DND-41 (cell line): ENCODE measurements at places on chromosomes 6 and 20.
A peak's percentile ranks its signal among the peaks of the same experiment; 100 is the strongest.

GRCh38 chr6:90294989-90295853 is 1.4 kb downstream of the BACH2 start:
- DNase-seq: no peak

DNA sequence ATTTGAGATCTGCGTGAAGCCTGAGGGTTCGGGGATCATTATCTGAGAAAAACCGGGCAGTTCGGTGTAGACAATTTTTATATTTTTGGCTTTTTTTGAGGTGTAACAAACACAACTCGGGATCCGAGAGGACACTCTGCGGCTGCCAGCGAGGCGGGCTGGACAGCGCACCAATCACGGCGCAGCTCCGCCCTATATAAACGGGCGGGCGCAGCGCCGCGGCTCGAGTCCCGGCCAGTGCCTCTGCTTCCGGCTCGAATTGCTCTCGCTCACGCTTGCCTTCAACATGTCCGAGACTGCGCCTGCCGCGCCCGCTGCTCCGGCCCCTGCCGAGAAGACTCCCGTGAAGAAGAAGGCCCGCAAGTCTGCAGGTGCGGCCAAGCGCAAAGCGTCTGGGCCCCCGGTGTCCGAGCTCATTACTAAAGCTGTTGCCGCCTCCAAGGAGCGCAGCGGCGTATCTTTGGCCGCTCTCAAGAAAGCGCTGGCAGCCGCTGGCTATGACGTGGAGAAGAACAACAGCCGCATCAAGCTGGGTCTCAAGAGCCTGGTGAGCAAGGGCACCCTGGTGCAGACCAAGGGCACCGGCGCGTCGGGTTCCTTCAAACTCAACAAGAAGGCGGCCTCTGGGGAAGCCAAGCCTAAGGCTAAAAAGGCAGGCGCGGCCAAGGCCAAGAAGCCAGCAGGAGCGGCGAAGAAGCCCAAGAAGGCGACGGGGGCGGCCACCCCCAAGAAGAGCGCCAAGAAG is 69.0 kb downstream of the HFE start:
- DNase-seq: peak; percentile 92

GRCh38 chr6:95686272-95686671 is 108.9 kb downstream of the MANEA start:
- no peak for DNase-seq

DNA sequence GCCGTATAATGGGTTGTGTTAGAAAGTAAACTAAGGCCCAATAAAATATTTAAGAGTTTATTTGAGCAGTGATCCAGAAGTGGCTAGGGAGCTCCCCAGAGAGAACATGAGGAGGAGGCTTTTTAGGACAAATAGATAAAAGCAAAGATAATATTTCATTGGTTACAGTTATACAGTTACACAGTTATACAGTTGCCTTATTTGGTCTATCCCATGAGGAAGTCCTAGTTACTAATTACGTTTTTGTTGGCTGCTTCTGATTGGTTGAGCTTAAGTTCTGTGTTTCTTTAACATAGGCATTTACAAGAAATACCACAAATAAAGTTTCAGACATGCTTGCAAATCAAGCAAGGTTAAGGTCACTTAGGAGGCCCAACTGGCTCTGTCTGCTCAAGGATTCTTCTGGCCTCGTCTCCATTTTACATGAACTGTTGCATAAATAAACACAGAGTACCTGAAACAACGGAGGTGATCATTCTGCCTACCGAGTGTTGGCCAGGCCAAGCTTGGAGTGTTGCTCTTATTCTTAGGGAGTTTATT is 7.0 kb downstream of the UBD start:
- DNase-seq: no peak

- DNase-seq: no peak
Measured at GRCh38 chr6:36757206-36757605, 59.6 kb downstream of the RAB44 start.

DNA sequence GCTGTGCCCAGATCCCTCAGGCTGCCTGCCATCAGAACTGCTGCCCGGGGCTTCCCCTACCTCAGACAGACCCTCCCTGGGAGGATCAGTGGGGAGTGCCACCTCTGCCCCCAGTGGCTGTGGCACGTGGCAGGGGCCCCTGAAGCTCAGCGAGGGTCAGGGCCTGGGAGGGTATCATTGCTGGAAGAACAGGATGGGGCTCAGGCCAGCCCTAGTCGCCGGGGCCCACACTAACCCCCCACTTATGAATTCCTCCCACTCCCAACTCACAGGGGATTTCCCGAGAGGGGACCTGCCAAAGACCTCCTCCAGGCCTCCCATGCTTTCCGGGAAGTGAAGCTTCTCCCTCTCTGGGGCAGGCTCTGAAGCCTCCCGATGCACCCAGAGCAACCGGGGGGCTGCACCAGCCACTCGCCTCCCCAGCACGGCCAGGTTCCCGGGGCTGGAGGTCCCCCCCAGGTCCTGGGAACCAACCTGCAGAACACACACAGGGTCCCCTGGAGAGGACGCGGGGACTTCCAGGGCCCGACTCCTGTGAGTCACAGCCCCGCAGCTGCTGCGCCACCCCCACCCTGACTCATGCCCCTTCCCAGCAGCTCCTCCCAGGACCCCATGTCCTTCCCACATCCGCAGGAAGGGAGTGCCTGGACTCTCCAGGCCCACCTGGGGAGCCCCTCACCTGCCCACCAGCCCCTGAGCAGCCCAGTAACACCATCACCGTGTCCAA is 2.5 kb downstream of the TNFRSF6B start:
- no peak for DNase-seq

GRCh38 chr20:10951216-10951615 is 277.4 kb upstream of the JAG1 start:
- no peak for DNase-seq

DNA sequence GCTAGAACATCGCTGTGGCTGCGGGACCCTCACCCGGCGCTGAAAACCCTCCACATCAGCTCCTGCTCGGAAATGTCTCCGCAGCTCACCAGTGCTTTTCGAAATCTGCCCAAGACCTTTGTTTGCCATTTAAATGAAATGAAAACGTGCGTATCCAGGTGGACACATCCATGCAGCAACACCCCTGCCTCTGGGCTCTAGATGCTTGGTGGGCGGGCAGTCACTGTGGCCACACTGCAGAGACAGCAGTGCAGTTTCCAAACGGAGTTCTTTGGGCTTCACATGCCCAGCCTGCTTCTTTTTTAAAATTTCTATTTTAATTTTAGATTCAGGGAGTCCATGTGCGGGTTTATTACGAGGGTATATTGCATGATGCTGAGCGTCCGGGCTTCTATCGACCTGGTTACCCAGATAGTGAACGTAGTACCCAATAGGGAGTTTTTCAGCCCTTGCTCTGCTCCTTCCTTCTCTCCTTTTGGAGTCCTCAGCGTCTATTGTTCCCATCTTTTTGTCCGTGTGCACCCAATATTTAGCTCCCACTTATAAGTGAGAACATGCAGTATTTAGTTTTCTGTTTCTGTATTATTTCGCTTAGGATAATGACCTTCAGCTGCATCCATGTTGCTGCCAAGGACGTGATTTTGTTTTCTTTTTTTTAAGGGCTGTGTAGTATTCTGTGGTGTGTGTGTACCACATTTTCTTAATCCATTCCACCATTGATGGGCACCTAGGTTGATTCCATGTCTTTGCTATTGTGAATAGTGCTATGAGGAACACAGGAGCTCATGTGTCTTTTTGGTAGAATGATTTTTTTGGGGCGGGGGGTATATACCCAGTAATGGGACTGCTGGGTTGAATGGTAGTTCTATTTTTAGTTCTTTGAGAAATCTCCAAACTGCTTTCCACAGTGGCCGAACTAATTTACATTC is 4.8 kb upstream of the TUBB2B start:
- DNase-seq: no peak

GRCh38 chr6:43101497-43101896 is 25.4 kb downstream of the PTK7 start:
- DNase-seq: no peak

- no peak for DNase-seq
Measured at GRCh38 chr6:11206576-11206975, 25.9 kb downstream of the NEDD9 start.

- DNase-seq: no peak
Measured at GRCh38 chr6:2478200-2478599, 232.8 kb upstream of the GMDS start.

GRCh38 chr6:159939591-159940016 is 29.3 kb upstream of the IGF2R start:
- no peak for DNase-seq

DNA sequence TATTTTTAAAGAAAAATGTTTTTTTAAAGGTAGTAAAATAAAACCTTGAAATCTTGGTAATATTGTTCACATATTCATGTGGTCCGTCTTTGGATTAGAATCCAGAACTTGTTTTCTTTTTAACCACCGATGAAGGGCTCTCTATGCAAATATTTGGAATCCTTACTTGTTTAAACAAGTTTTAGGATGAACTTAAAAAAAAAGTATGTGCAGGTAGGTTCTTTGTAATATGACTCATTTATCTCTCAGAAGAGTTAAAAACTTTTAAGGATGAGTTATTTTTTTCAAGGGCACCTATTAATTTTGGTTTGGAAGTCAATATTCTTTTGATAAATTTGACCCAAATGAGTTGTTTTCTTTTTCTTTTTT is 8.9 kb downstream of the DSP start:
- DNase-seq: no peak

- DNase-seq: no peak
Measured at GRCh38 chr20:17910828-17911294, 57.7 kb downstream of the SNX5 start.

DNA sequence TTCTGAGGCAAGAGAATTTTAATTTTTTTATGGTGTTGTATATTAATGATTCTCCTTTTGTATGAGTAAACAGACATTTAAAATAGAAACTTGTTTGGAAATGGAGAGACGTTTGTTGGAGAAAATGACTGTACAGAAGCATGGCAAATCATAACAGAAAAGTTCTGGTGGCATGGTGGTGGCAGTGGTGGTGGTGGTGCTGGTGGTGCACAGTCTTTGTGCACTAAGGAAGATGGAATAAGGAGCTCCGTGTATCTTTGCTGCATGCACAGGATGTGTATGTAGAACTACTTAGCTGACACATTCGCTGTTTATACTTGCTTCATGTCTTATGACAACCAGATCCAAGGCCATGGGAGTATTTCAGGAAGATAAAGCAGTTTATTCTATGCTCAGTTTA is 294.9 kb downstream of the UTRN start:
- DNase-seq: no peak

GRCh38 chr6:139439349-139439748 is 64.9 kb upstream of the CITED2 start:
- DNase-seq: no peak

- no peak for DNase-seq
Measured at GRCh38 chr6:18609715-18610114, 222.6 kb downstream of the RNF144B start.

DNA sequence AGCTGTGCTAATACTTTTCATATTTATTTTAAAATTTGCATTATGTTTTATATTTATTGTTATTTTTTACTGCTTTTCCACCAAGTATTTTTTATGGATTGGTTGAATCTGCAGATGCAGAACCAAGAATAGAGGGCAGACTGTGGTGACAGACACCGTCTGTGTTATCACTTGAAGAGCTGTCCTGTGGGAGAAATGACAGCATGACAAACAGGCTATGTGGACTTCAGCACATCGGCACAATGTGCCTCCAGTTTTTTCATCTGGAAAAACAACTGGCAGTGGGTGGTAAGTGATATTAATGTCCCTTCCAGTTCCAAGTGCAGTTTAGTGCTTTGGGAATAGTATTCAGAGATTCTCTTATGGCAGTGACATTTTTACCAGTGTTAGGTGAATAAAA is 492.9 kb downstream of the PRKN start:
- no peak for DNase-seq

- DNase-seq: no peak
Measured at GRCh38 chr6:62285612-62286469, at the start of gene KHDRBS2. KHDRBS2 (minus strand) TSS chr6:62286225.

DNA sequence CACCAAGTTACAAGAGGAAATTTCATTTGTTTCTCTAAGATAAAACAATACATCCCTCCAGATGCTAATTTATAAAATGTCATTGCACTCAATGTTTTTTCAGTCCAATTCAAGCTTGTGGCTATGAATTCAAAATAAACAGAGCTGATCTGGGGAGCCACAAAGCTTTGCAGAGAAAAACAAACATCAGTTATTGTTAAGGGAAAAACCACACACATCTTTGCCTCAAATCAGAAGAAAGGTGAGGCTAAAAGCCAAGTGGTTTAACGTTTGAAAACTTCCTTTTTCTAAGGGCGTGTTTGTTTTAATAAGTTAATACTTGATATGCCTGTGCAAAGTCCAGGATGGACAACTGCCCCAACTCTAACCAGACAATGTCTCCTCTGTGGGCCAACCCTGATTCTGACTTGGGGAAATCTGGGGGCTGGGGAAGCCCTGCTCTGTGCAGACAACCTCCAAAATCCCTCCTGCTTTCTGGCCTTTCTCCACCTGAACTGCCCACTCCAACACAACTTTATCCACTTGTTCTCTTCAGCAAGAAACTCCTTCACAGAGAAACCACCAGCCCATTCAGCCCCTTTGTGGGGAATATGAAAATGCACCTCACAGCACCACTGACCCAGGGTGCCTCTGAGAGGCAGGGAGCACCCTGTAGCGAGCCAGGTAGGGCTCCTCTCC is 44.6 kb upstream of the NT5E start:
- DNase-seq: no peak

DNA sequence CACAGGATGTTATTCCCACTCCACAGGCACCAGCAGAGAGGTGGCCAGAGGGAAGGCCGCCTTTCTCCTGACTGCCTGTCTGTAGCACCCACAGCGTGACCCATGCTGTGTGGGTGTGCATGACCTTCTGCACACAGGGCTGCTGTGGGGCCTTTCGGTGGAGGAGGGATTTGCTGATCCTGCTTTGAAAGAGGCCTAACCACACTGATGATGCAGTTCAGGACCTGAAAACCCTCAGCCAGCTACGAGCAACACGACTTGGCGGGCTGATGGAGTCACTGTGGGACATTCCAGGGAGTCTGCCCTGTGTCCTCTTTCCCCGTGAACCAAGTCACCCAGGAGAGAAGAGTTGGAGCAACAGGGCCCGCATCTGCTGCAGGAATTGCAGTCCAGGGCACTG is 49.1 kb downstream of the SYTL3 start:
- DNase-seq: no peak

GRCh38 chr6:108944707-108945680 is 96.8 kb downstream of the ARMC2 start:
- no peak for DNase-seq

DNA sequence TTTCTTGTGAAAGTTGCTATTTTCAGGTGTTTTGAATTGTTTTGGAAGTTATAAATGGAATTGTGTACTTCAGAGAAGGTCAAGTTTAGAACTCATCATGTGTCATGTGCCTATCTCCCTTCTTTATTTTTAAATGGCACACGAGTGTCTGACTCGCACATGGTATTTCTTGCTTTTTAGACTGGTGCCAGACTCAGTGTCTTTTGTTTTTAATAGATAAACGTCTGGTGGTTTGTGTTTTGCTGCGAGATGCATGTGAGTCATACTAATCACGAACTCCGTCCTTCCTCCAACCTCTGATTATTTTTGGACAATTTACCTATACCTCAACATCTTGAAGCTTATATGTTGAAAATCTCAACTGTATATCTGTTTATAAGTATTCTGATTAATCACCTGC is 292.1 kb downstream of the CDKAL1 start:
- DNase-seq: no peak

DNA sequence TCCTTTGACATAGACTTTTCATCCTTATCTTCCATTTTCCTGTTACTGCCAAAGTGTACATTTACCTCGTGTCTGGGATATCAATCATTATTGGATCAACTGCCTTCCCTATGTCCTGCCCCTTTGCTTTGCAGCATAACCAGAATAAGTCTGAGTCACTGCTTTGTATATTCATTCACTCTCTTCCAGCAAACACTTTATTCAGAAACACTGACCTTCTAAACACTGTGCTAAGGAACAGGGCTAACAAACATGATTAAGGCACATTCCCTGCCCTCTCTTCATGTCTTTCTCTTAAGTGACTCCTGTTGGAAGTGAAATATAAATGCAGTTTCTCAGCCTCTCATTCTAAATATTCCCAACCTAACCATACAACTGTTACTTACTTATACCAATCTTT is 66.9 kb downstream of the COL19A1 start:
- no peak for DNase-seq
